Osteoblast (primary cell): ENCODE measurements at places on chromosomes 7 and 10.
A peak's percentile ranks its signal among the peaks of the same experiment; 100 is the strongest.

DNA sequence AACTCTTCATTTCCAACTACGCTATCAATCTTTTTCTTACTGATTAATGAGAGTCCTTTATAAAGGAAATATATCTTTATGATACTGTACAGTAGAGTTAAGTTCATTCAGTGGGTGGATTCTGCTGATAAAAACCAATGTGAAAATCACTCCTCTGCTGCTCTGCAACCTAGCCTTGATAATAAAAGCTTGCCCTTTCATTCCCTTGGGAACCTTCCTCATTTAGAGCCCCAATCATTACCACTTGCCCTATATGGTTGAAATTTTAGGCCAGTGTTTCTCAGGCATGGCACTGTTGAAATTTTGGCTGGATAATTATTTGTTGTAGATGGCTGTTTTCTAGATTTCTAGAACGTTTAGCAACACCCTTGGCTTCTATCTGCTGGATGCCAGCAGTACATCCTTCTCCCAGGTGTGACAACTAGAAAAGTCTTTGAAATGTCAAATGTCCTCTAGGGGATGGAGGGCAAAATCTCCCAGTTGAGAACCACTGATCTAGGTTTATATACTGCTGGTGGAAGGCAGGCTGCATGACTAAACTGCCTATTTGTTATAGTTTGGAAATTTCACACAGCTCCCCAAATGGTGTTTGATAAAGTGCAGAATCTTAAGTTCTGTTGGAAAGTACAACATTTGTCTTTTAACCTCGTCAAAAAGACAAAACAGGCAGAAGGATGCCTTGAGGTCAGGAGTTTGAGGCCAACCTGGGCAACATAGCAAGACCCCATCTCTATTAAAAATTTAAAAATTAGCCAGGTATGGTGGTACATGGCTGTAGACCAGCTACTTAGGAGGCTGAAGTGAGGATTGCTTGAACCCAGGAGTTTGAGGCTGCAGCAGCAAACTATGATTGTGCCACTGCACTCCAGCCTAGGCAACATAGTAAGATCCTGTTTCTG lies 8.9 kb upstream of the SIRT1 start:
- DNase-seq = no peak

DNA sequence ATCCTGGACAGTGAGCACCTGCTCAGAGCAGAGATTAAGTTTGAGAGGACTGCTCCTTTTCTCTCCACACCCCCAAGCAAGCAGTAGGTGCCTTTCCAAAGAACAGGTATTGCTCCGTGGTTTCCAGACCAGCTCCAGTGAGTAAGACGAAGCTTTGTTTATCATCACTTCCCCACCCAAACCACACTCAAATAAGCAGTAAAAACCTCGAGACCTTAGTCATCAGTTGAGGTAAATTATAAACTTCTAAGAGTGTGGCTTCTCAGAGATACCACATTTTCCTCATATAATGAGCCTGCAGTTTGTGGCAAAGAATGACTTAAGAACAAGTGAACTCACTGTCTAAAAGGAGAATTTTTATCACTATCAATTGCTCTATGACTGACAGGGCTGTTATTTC lies 50.0 kb upstream of the GRB10 start:
- no peak for DNase-seq

DNA sequence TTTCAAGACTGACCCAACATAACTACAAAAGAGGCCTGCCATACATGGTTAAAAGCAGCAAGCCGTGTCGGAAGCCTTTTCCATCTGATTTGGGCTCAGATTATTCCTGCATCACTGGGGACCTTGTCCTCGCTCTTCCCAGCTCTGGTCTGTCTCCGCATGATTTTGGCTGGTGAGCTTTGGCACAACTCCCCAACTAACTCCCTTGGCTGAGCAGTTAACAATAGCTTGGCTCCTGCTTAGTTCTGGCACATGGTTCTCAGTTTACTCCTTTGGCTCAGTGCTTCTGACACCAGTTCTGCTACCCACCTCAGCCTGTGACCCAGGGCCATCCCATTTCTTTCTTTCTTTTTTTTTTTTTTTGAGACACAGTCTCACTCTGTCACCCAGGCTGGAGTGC lies 17.0 kb downstream of the AGK start:
- no peak for DNase-seq

DNA sequence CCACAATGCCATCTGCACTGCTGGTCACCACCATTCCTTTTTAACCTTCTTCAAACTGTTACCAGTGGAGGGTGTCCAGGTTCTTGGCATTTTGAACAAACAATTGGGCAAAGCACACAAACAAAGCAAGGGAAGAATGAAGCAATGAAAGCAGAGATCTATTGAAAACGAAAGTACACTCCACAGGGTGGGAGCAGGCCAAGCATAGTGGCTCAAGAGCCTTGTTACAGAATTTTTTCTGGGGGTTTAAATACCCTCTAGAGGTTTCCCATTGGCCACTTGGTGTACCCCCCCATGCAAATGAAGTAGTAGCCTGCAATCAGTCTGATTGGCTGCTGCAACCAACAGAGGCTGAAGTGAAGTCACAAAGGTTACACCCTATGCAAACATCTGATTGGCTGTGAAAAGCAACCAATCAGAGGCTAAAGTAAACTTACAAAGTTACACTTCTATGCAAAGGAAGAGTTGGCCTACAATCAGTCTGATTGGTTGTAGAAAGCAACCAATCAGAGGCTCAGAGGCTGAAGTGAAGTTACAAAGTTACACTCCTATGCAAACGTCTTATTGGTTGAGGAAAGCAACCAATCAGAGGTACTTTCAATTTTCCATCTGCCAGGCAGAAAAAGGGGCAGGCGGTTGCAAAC lies 103.2 kb upstream of the WAC start:
- DNase-seq = no peak

DNA sequence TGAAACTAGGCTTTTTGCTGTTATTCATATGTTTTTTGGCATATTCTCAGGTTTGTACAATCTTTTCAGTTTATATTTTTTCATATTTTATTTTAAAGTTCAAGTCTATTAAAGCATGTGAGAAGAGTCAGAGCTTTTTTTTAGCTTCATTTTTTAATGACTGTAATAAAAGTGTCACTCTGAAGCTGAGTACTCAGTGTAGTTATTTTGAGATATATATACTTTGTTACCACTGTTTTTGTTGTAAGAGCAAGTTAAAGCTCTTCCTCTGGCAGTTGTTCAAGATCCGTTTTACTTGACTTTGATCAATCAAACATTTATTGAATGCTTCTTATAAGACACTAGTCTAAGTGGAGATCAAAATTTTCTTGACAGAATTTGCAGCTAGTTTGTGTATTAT lies 37.5 kb downstream of the CASD1 start:
- peak; percentile 55 for DNase-seq

GRCh38 chr7:122719010-122719578 lies 16.4 kb upstream of the RNF148 start:
- DNase-seq = no peak

DNA sequence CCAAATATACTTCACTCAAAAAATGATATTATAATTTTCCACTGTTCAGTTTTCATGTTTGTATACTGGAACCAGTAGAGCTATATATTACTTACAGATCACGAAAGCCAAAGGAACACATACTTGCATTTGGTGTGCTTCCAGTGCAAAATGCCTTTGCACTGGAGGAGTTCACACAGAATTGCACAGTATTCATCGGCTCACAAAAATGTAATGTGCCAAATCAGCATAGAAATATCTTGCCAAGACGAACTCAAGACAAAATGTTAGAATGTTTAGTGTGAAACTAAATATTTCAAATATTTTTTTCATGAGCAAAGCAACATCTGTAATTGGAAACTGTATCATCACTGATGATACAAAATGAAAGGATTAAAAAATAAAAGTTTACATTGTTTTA lies 646.2 kb upstream of the SEMA3D start:
- DNase-seq = no peak

- DNase-seq = peak; percentile 5
Measured at GRCh38 chr10:51083356-51083853, 9.1 kb downstream of the PRKG1 start.

DNA sequence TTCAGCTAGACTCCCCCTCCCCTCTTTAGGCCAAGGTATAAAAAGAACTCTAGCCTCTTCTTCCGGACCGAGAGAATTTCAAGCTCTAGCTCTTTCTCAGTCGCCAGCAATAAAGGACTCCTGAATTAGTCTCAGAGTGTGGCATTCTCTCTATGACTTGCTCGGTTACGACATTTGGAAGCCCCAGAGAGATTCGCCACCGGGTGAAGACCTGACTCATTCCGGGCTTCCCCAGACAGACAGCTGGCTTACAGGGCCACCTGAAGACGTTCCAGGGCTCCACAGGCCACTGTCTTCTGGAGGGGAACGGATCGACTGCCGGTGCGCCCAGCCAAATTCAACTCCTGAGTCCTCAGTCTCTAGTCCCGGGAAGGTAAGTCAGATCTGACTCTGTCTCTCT lies at the start of gene AKR1B15:
TSS of gene AKR1B15 (plus strand) at position 234 of the 400 bp plus-strand sequence. CDS start 15,510 bp downstream, outside the sequence.
- DNase-seq = no peak

- peak; percentile 63 for DNase-seq
Measured at GRCh38 chr7:99357701-99358490, 16.6 kb upstream of the ARPC1B start.

- DNase-seq = peak; percentile 91
Measured at GRCh38 chr7:23254051-23254681, 7.6 kb downstream of the GPNMB start.

- no peak for DNase-seq
Measured at GRCh38 chr7:99111591-99111990, 32.3 kb downstream of the SMURF1 start.

GRCh38 chr7:113085781-113086390 lies 741 bp downstream of the GPR85 start:
- DNase-seq = peak; percentile 63

DNA sequence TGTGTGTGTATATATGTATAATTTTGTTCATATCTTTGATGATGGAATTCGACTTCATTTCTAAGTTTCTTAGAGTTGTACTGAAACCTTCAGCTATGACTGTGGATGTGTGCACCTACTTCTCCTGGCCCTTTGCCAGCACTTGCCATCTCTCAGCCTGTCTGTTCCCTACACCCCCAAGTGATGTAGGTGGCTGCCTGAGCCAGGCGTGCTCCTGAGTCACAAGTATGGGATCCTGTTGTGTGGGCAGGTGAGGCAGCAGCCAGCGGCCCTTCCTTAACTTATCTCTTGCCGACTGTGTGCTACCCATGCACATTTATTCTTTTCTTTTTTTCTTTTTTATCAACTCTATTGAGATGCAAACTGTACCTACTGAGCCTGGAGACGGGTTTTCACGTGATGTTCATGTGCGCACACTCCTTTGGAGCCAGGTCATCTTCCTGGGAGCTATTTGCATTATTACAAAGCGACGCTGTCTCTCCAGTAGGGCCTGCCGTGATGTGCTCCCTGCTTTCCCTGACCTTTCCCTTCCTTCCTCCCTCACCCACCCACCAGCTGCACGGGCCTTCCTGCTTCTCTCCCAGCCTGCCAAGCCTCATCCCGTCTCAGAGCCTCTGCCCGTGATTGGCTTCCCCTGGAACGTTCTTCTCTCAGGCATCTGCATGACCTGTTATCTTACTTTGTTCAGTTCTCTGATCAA lies 31.3 kb upstream of the GALNT11 start:
- DNase-seq = no peak

GRCh38 chr10:34203966-34204630 lies 611.0 kb downstream of the PARD3 start:
- DNase-seq = no peak

DNA sequence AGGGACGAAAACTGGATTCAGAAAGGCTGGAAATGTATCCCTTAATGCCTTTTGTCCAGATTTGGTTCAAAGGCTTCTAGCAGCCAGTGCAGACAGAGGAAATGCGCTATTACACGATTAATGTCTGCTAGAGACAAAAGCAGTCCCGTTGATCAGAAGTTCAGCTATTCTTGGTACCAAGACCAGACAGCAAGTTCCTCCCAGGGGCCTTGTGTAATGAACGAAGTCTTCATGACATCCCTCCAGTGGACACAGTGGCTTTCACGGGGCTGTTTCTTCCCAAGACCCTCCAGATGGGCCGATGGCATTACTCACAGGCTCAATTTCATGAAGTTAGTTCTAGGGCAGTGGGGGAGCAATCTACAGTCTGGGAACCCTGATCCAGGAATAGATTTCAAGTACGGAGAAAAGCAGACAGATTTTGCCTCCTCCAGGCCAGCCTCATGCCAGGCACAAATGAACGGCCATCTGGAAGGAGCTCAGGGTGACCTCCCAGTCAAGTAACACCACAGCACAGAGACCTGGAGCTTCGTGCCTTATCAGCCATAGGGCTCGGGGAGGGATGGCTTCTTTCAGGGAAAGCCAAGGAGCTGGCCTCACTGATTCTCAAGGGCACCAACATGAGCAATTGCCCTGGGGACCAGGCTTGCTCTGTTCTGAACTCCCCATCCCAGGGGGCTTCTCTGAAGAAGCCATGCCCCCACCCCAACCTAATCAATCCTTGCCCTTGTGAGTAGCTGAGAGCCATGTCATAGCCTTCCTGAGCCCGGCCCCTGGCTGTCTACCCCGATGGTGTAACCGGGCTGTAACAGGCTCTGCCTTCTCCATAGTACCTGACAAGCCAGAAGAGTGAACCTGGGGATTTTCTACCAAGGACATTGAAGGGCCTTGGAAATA lies 101.1 kb downstream of the PRKAG2 start:
- DNase-seq = no peak

- DNase-seq = no peak
Measured at GRCh38 chr7:73345951-73346350, 18.0 kb downstream of the FKBP6 start.

DNA sequence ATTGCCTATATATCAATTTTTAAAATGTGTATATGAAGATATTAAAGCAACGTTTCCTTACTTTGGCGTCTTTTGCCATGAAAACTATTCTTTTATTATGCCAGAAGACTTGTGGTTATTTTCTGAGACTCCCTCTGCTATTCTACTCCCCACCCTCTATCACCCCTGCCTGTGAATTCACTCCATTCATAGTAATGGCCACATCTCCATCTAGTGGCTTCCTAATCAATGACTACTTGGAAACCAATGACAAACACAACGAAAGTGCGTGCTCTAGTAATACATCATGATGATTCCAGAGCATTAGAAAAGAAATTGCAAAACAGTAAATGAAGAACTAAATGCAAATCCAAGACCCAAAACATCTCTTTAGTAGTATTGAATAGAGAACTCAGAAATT lies 186.7 kb upstream of the HGF start:
- no peak for DNase-seq

DNA sequence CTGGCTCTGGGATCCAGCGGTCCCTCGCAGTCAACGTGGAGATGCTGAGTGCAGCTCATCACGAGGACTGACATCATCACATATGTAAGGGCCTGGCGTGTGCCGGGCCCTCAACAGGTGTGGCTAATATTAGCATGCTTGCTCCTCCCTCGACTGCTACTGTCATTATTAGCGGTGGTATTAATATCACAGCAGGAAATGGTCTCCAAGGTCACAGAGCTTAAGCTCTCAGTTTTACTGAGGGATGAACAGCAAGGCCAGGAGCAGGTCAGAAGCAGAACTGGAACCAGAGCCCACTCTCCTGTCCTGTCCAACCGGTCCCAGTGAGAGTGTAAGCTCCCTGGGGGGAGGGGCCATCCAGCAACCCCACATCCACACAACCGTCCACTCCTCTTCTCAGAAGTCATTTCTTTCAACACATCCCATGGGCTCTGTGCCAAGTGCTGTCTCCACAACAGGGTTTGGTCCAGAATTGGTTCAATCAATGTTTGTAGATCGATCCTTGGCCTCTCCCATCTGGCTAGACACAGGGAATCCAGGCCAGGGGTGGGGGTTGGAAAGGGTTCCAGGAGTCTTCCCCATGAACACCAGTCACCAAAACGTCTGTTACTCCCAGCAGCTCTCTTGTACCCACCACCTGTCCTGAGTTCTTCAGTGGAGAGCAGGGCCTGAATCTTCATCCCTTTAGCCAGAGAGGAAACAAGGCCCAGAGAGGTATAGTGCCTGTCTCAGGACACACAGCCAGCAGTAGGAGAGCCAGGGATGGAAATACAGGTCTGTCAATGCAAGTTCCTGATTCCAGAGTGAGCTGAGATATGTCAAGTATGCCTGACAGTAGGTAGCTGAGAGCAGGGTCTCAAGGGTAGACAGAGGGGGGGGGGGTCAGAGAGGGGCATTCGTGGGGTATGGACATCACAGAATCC lies 45.3 kb upstream of the ZMIZ1 start:
- peak; percentile 64 for DNase-seq
